ENCODE measurements at places on chromosomes 6 and 20. TPM values are rescaled to one million over a fixed set of nuclear protein-coding genes. Genes with fewer than 3 reads are reported as not detected.

Gene LTV1
- 4.6 TPM for total RNA-seq

Gene HTR1E
- not detected for total RNA-seq

Gene NHLRC1
- 0.32 TPM for total RNA-seq

Gene SAMD5
- total RNA-seq: 1.3 TPM

Gene TRIM40
- not detected for total RNA-seq

Gene PDE10A
- 2.0 TPM for total RNA-seq

Gene RPS18
- total RNA-seq: 1,863 TPM

Gene FAM217A
- not detected for total RNA-seq

Gene USP49
- 8.7 TPM for total RNA-seq

Gene RBBP8NL
- not detected for total RNA-seq

Gene C6orf58
- total RNA-seq: not detected
